D341Med (cell line): ENCODE measurements at places on chromosomes 13 and 19.

- no peak for DNase-seq
These were observed 15.8 kb downstream of the GPR180 start for GRCh38 chr13:94617389-94618000.

GRCh38 chr13:30061217-30061616 is 210.8 kb upstream of the UBL3 start:
- DNase-seq: no peak

- DNase-seq: no peak
These were observed 41.7 kb downstream of the PCDH17 start for GRCh38 chr13:57673197-57673596.

- no peak for DNase-seq
These were observed 9.6 kb downstream of the TGDS start for GRCh38 chr13:94586371-94586770.

- DNase-seq: no peak
These were observed 62.4 kb downstream of the TEX29 start for GRCh38 chr13:111382877-111383276.

DNA sequence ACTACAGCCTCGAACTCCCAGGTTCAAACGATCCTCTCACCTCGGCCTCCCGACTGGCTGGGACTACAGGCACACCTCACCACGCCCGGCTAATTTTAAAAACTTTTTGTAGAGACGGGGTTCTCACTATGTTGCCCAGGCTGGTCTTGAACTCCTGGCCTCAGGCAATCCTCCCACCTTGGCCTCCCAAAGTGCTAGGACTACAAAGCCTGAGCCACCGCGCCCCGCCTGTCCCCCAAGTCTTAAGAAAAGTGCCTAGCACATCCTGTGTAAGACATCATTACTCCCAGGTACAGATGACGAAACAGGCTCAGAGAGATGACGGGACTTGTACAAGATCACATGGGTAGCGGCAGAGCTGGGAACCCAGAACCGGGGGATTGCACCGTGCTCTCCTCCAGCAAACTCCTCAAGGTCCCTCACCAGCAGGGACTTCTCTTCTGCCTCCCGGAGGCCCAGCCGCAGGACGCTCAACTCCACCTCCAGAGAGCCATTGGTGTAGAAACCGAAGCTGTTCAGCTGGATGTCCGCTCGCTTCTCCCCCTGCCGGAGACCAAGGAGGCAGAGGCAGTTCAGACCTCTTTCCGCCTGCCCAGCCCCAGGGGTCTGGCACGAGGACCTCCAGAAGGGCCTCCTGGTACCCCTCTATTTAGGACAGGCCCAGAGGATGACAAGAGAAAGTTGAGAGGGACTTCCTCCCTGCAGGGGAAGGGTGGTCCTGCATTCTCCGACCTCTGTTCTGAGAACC is 1.0 kb downstream of the GPR108 start:
- peak; percentile 75 for DNase-seq

- DNase-seq: no peak
These were observed 57.3 kb downstream of the IFT88 start for GRCh38 chr13:20624213-20624612.

- no peak for DNase-seq
These were observed 62.3 kb downstream of the SGCG start for GRCh38 chr13:23243066-23243465.

DNA sequence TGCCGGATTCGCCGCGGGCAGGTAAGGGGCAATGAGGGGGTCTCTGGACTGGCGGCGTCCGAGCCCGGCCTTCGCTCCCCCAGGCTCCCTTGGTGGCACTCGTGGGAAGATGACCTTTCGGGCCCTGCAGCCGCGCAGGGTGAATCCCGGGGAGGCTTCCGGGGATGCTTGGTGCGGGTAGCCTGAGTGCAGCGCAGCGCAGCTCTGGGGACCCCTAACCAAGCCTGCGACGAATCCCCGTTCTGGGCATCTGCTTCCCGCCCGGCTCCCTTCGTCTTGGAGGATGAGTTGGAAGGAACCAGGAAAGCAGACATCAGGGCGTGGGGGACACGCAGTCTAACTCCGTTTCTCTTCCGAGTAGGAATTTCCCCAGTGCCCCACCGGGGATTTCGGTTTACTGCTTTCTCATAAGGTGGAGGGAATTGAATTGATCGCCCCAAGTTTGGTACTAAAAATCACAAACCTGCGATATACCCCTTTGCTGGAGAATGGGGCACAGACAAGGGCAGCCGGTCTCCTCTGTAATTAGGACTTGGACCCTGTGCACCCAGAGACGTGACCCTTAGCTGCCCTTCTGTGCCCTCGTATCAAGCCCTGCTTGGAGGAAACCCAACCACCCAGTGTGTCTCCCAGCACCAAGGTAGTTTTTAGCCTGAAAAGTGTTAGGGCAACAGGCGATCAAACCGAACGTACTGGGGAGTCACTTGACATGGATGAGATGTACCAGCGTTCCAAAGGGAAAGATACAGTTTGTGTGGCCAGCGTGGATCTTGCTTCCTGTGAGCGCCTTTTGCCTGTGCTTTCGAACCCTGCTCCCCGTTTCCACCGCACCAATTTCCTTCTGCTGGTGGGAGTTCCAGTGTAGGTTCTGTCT is 1.0 kb downstream of the GPC5 start:
- DNase-seq: no peak
